ENCODE measurements at places on chromosomes 7 and 10.

- no peak for DNase-seq
Observed at GRCh38 chr10:21146436-21146789, 249.3 kb upstream of the NEBL start.

GRCh38 chr10:61153771-61154170, 209.8 kb upstream of the RHOBTB1 start:
- no peak for DNase-seq

DNA sequence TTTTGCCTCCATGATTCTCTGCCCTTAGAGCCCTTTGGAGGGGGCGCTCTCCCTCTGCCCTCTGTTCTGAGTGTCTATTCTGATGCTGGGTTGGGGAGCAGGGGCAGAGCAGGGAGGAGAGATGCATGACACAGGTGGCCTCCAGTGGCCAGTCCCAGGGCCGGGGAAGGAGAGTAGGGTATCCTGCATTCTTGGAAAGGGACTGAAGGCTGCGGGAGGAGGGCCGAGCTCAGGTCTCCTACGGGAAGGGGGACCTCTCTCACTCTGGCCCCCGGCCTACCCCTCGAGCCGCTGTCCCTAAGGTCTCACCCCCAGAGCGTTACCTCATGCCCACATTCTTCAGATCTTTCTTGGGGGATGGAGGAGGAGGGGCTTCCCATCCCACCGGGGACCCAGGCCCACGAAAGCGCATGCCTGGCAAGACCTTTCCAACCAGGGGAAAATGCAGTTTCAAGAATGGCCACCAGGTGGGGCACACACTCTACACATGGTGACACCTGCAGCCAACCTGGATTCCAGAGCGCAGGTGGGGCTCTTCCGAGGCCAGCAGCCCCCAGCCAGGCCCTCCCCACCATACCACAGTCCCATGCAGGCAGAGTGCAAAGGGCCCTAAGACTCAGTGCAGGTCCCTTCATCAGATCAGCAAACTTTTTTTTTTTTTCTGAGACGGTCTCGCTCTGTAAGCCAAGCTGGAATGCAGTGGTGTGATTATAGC, 86.4 kb downstream of the MYL10 start:
- peak; percentile 56 for DNase-seq

DNA sequence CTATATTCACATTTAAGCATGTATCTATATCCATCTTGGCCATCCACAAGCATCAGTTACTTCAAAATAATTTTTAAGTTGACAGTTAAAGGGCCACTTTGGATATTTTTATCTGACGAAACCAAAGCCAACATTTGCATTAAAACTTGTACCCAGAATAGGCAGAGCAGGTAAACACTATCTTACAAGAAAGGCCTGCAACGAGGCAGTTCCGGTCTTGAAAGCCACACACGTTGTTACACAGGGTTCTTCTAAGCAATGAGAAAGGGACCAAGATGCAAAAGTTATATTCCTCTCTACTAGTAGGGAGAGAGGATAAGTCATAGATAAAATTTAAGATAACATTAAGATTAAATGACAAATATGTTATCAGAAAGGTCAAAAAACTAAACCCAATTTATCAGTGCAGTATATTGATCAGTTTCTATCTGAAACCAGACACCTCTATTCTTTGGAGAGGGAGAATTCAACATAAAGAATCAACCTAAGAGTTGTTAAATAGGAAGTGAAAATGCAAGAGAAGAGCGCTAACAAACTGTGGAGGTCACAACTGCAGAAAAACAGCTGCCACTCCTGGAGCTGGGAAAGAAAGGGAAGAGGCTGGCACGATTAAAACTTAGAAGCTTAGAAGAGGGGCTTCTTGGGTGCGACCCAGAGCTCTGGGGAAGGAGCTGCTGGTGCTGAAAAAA, 701.3 kb downstream of the TNS3 start:
- no peak for DNase-seq

- no peak for DNase-seq
Observed at GRCh38 chr10:93386631-93387369, 95.3 kb downstream of the MYOF start.

DNA sequence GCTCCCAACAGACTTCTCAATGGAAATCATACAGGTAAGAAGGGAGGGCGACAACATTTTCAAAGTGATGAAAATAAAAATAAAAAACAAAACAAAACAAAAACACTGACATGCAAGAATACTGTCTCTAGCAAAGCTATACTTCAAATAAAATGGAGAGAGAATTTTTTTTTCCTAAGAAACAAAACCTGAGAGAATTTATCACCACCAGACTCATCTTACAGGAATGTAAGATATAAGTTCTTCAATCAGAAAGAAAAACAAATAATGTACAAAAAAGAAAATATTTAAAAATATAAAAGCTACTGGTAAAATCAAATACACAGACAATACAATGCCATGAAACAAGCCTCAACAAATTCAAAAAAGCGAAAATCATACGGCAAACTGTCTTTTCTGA, 113.2 kb downstream of the NRBF2 start:
- no peak for DNase-seq

DNA sequence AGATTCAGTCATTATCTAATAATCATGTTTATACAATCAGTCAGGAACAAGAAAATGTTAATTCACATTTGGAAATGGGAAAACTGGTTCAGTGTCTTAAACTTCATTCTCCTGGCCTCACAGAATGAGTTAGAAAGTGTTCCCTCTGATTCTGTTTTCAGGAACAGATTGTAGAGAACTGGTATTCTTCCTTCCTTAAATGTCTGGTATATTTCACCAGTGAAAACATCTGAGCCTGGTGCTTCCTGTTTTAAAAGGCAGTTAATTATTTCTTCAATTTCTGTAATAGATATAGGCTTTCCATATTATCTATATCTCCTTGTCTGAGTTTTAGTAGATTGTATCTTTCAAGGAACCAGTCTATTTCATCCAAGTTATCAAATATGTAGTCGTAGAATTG, 97.1 kb upstream of the TMEM168 start:
- DNase-seq, result no peak

- DNase-seq, result peak; percentile 13
Observed at GRCh38 chr10:78729800-78730199, 339.0 kb upstream of the ZMIZ1 start.

DNA sequence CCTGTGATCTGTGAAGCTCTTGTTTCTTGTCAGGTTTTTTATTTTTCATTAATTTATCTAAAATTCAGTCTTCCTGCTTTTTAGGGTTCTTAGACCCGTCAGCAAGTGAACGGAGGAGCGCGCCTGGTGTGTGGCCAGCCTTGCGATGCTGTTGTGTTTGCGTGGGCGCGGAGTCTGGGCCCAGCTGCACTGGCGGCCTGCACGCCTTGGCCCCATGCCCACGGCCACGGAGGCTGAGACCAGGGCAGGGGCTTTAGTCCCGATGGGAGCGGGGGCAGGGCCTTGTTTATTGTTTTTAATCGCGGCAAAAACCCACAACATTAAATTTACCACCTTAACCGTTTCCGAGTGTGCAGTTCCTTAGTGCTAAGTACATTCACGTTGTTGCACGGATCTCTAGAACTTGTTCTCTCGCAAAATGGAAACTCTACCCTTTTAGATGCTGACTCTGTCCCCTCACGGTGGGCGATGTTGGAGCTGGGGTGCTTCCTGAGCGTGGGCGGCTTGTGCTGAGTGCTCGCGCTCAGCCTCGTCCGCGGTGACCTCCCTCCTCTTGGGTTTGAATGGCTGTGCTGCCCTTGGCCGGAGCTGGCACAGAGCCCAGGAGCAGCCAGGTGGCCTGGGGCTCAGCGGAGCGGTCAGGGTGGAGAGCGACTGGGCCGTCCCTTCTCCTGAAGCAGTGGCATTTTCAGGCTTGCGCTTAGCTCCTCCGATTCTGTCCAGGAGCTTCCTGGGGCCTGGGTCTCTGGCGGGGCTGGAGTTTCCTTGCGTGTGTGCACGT, 69.1 kb downstream of the INPP5A start:
- no peak for DNase-seq

DNA sequence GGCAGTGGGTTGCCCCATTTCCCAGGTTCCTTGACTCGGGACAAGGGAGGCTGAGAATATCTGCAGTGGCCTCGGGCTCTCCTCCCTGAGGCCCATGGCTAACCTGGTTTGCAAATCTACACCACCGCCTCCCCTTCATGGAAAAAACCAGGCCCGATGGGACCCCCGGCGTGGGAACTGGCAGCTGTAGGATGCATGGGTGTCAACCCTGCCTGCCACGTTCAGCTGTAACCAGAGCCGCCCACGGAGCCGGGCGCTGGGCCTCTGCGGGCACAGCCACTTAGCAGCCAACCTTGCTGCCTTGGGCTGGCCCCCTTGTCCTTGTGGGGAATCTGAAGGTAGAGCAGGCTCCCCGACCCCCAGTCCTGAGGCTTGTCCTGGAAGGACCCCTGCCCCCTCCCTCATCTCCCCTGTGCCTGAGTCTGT, 1.6 kb downstream of the PWWP2B start:
- DNase-seq, result no peak

GRCh38 chr7:146359176-146359575, 242.6 kb downstream of the CNTNAP2 start:
- DNase-seq, result no peak

GRCh38 chr10:18196806-18197550, 56.8 kb downstream of the CACNB2 start:
- no peak for DNase-seq

DNA sequence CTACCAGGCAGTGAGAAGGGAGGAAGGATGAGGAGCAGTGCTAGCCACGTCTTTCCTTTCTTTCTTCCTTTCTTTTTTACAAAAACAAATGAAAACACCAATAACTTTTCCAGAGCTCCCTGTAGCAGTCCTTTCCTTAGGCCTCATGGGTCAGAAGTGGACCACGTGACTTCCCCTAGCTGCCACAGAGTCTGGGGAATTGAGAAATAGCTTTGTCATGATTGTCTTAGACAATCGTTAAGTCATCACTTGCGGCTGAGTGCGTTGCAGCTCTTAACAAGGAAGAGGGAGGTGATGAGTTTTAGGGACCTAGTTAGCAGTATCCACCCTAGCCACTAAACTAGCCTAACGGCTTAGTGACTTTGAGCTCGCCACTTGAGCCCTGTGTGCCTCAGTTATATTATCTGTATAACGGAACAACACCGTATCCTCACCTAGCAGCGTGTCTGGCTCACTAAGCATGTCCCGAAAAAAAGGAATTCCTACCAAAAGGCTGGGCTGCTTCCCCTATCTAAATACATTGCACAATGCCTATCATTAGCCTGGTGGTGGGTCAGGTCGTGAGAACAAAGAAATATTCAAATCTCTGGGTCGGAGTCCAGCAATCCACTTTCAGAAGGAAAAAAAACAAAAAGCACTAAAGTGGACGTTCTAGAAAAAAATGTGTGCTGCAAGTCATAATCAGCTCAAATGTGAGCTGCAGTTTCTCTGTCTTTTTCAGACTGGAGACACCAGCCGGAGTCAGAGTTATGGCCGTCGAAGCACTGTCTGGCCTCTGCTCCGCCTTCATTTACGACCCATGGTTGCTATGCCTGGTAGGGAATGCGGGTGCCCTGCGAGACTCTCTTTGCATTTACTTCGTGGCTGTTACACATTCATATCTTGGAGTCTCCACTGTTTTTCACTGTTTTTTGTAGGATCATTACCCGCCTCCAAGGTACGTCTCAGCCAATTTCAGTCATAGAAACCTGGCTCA, 338.5 kb upstream of the FOXK1 start:
- no peak for DNase-seq

GRCh38 chr10:13360587-13360986, 12.5 kb upstream of the SEPHS1 start:
- no peak for DNase-seq

- DNase-seq, result no peak
Observed at GRCh38 chr7:156230576-156230975, 410.0 kb upstream of the RNF32 start.

DNA sequence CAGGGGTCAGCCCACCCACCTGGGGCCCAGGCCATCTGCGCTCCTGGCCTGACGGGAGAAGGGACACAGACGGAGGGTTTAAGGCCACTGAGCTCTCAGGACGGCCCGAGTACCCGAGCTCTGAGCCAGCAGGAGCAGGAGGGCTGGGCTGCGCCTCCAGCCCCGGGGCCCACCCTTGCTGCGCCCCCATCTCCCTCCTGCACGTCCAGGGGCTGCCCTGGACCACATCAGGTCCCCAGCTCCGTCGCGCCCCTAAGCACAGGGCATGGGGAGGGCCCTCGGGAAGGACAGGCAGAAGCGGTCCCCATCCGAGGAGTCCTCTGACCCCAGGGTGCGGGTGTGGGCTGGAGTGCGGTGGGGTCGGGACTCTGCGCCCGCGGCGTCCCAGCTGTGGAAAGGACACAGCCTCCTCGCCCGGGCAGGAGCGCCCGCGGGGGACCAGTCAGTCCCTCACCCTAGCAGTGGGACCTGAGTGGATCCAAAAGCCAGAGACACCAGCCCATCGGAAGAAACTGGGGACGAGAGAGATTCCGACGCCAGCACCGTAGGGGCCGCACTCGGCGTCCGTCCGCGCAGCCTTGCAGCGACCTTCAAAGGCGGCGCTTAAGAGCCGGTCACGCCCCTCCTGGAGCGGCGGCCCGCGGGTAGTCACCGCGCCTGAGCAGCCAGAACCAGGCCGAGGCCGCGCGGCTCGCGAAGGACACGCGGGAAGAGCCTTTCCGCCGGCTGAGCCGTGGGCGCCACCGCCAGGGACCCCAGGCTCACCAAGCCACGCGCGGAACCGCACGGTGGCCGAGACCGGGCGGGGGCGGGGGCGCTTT, 15.9 kb downstream of the CAMK2B start:
- DNase-seq, result peak; percentile 31

DNA sequence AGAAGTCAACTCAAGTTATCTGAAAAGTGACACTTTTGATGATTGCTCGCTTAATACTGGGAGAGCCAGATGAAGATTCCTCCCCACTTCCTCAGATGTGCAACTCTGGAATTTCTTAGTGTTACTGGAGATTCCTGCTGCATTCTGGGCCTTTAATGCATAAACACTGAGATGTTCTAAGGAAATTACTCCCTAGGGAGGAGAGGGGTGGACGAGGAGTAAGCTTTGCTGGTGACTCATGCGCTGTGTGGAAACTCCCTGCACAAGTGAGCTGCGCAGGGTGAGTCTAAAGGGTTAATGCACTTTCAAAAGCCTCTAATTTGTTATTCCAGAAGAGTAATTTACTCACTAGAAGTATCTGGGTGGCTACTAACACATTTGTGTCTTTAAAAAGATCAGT, 46.3 kb downstream of the EGFR start:
- DNase-seq, result no peak

GRCh38 chr10:101032637-101033224, 1.7 kb downstream of the SFXN3 start:
- DNase-seq, result peak; percentile 77
